Stimulated activated CD8-positive, alpha-beta memory T cell treated with anti-CD3 and anti-CD28 coated beads, Interleukin-7, amount 100 ng/mL, for 48 hours (primary cell): ENCODE measurements at places on chromosomes 2 and 18.
A peak's percentile ranks its signal among the peaks of the same experiment; 100 is the strongest.

- no peak for DNase-seq
Observed at GRCh38 chr2:229429589-229429988, 158.5 kb upstream of the PID1 start.

DNA sequence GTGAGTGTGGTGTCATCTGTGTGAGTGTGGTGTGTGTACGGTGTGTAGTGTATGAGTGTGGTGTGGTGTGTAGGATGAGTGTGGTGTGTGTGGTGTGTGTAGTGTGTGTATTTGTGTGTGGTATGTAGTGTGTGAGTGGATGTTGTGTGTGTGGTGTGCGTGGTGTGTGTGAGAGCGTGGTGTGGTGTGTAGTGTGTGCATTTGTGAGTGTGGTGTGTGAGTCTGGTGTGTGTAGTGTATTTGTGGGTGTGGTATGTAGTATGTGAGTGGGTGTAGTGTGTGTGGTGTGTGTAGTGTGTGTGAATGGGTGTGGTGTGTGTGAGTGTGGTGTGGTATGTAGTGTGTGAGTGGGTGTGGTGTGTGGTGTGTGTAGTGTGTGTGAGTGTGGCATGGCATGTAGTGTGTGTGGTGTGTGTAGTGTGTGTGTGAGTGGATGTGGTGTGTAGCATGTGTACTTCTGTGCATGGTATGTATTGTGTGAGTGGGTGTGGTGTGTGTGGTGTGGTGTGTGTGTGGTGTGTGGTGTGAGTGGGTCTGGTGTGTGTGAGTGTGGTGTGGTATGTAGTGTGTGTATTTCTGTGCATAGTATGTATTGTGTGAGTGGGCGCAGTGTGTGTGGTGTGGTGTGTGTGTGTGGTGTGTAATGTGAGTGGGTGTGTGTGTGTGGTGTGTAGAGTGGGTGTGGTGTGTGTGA is 227.8 kb downstream of the BCL2 start:
- DNase-seq = no peak

DNA sequence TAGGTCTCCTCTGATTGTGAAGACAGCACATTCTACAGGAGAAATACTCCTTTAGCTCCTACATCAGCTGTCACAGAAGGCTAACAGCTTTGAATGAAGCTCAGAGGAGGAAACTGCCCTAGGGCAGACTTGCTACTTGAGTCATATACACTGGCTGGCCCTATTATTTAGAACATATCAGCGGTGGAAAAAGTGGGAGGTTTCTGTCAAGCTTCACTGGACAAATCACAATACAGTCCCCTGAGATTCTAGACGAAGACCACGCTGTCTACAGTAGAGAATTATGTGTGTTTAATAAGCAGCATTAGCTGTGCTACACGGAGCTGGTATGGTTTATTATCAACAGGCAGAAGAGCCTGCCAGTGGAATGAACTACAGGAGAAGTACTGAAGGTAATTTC is 230.9 kb upstream of the FSIP2 start:
- DNase-seq = no peak

DNA sequence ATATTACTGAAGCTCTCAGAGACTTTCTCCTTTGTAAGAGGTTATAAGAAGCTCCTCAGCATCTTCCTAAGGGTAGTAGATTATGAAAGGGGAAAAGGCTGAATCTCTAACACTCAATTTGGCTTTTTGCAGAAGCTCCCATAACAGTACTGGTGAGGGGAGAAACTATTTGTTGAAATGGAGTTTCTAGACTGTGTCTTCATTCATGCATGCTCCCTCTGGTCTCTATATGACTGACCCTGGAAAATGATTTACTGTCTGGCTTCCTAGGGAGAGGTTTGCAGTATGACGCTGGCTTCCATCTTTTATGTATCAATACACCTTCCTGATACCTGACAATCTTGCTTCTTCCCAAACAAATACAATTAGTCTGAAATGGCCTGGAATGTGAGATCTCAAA is 63.9 kb downstream of the LDAH start:
- no peak for DNase-seq

DNA sequence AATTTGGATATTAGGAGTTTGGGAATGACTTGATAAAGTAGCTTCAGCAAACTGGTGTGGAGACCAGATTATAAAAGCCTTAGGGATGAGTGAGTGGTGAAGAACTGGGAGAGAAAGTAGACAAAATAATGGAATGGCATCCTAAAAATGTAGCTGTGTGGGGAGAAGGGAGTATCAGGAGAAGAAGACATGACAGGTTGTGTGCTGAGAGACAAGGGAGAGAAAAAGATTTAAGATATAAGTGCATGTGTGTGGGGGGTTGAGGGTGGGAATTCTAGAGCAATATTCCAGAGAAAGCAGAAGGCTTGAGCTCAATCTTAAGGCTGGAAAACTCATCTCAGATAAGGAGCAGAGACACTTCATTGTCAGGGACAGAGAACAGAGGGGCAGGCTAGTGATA is 159.5 kb downstream of the HNMT start:
- DNase-seq = no peak

DNA sequence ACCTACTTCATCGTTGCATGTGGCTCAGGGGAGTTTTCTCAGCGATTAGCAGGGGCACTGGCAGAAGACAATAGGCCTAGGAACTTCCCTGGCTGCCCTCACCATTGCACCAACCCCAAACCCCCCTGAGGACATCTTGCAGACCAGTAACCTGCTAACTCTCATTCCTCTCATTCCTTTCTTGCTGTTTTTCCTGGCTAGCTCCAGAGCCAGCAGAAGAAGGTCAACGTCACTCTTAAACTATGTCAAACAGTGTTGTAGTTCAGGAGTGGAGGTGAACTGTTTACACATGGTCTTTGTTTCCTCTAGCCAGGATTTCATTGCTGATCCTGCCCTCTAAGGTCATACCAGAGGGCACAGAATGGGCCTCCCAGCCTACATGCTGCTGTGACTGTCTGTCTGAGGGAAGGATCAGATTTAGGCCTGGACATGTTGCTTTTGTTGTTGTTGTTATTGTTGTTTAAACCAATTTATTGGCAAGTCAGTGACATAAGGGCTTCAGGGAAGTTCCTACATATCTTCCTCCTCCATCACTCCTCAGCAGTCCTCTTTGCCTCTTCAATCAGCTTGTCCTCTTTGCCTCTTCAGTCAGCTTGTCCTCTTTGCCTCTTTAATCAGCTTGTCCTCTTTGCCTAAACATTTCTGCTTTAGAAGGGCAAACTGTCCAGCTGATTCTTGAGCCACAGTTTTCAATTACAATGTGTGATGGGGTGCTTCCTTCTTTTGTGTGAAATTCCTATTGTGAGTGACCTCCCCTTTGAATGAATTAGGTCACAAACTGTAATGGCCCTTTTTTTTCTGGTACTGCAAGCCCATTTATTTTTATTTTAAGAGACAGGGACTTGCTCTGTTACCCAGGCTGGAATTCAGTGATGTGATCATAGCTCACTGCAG is 471.9 kb upstream of the TNP1 start:
- no peak for DNase-seq

DNA sequence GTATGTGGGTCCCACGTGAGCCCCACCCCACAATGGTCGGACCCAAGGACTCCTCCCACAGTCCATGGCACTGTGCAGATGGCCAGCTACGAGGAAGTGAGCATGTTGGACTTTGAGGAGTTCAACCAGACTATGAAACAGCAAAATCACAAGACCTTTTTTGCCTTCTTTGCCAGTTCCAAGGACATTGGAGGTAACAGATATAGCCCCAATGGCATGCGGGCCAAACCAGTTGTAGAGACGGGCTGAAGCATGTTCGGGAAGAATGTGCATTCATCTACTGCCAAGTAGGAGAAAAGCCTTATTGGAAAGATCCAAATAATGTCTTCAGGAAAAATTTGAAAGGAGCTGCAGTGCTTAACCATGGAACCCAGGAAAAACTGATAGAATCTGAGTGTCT is 12.6 kb downstream of the DNER start:
- no peak for DNase-seq

DNA sequence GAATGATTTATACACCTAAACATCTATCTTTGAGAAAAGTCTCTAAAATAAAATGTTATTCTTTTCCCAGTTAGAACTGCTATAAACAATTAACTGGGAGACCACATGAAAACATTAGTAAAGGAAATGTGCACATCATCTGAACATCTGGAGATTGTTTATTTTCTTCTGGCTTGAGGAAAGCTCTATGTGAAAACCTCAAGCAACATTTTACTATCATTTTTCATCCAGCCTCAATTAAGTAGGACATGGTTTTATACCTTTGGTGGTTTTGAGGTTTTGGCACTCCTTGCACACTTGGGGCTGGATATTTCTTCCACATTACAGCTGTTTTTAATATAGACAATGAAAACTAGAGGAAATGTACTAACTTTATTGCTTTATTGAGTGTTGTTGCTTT is 609.5 kb upstream of the SLC8A1 start:
- DNase-seq = no peak

DNA sequence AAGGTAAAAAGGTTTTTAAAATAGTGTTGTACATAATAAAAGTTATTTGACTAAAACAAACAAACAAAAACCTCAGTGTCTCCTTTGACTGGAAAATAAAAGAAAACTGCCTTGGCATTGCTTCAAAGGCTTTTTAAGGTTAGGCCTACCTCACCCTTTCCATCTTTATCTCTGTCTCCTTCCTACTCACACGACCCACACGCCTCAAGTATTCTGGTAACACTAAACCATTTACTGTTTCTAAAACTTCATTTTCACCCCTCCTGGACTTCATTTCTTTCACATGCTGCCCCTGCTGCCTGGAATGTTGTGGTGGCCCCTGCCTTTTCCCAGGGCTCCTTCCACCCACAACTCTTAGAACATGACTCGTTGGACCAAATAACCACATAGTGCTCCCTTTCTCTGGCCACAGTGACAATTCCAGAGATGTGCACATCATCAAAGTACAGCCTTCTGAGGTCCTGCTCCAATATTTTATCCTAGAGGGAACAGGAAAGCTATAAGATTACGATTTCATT is 54.0 kb downstream of the ERBB4 start:
- DNase-seq = no peak

- no peak for DNase-seq
Observed at GRCh38 chr18:13456736-13457271, 238.2 kb downstream of the LDLRAD4 start.

- peak; percentile 5 for DNase-seq
Observed at GRCh38 chr2:53787614-53788289, 908 bp downstream of the ERLEC1 start.

DNA sequence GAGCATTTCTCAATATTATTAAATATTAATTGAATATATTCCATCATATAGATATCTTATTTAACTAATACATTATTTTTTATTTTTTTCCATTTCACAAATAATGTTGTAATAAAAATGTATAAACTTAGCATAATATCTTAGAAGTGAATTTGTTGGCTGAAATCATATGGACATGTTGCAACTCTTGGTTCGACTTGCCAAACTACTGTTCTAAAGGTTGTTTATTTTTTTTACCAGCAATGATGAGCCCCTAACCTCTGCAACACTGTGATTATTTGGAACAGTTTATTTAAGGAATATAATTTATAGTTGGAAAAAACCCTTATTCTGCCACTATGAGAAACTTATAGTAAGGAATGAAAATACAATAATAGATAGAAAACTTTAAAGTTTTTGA is 8.8 kb upstream of the NAB1 start:
- no peak for DNase-seq

DNA sequence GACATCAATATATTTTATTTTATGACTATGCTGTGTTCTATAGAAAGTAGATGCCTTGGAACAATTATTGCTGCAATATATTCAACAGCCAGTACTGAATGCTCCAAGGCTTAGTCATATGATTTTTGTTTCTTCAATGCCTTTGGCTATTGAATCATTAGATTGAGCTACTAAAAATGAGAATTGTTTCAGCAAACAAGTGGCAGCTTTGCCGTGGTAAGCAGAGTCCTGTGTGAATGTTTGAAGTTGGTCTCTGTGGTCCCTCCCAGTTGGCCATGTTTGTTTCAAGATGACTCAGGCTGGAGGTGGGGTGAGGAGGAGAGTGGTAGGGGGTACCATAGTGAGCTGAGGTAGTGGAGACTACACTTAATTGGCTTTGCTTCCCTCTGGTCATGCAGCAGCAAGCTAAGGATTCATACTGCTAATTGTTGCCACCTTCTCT is 198.6 kb upstream of the EPAS1 start:
- no peak for DNase-seq

DNA sequence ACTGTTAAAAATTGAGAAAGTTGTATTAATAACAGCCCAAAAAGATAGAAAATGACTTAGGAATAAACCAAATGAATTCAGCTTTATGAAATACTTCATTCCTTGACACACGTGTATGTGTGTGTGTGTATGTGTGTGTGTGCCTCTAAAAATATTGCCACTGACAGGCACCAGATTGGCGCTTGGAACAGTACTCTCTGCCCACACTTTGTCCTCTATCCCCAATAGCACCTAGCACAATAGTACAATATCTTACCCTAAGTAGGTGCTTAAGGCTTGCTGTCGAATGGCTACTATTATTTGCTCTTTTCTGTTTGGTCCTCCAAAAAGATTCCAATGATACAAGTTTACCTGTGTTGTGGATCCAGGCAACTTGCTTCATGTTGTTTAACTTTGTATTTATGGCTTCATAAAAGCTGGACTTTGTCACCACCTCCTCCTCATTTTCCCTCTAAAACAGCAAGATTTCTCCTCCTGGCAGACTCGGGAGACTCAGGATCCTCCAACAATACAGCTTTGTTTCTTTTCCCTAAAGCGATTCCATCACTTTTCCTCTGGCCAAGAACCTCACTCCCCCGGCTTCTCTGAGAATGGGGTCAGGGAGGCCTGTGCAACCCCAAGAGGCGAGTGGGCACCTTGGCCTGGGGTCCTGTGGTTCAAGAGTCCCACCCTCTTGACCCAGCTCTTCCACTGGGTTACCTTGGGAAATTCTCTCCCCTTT is 43.3 kb upstream of the LCLAT1 start:
- DNase-seq = no peak

DNA sequence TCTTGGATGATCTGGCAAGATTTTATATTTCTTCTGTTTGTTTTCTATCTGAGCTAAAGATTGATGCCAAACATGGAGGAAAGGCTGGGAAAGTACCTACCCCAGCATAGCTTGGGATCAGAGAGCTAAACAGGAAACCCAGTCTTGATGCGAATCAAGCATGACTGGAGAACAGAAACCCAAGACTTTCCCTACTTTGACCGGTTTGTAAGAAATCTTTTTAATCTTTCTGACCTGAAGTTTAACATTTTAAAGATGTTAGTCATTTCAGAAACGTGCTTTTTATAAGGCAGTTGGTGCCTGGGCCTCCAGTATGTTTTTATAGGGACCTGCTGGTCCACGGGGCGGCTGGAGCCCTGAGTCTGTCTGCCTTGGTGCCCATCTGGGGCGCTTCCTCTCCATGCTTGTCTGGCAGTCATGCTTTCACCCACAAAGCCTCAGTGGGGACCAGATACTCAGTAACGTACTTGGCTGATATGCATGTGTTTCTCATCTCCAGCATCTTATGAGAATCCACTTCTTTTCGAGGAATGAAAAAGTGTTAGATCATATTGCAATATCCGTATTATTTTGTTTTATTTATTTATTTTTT is 266.5 kb downstream of the PTGR3 start:
- no peak for DNase-seq

- DNase-seq = no peak
Observed at GRCh38 chr2:148810081-148810480, 64.9 kb upstream of the KIF5C start.

- DNase-seq = no peak
Observed at GRCh38 chr2:94759211-94759610, 112.0 kb upstream of the TEKT4 start.
